ENCODE measurements at places on chromosomes 2 and 18.

GRCh38 chr18:3703732-3704176 is 253.8 kb downstream of the TGIF1 start:
- peak; percentile 41 for DNase-seq

DNA sequence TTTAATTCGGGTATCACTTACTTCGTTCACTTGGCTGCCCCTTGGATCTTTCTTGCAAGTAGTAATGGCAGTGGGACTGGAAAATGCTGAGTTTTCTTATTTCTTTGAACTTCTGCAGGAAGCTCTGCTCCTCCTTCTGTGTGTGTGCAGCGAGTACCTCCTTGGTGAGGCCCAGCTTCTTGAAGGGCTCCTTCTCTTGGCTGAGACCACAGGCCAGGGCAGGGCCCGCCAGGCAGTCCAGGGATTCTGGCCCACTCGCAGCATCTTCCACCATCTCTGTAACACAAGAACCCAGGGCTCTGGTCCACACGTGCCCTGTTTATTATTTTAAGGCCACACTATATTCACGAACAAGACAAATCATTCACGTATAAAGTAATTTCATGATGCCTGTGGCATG is 15.8 kb upstream of the HES6 start:
- no peak for DNase-seq

DNA sequence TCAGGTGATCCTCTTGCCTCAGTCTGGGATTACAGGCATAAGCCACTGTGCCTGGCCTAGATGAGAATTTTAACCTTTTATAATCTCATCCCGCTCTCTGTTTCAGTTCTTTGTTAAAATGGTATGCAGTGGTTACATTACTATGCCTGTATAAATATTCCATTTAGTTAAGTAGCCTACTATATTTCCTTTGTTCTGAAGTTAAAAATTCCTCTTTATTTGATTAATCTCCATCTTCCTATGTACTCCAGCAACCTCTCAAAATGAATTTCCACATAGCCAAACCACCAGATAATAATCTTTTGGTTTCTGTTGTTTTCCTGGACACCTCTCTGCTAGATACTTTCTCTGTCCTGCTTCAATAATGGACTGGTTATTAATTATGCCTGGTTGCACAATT is 15.8 kb downstream of the RAB10 start:
- DNase-seq, result no peak

GRCh38 chr2:73004889-73005596 is 66.5 kb downstream of the SFXN5 start:
- DNase-seq, result no peak

- no peak for DNase-seq
Measured at GRCh38 chr2:159165048-159165447, 121.5 kb downstream of the WDSUB1 start.

Measured in omental fat pad (tissue), 4 donors.